Large intestine (tissue), 12 donors: ENCODE measurements at places on chromosomes 12 and 14.

GRCh38 chr12:84507956-84508850 is 404.4 kb downstream of the SLC6A15 start:
- no peak for DNase-seq

DNA sequence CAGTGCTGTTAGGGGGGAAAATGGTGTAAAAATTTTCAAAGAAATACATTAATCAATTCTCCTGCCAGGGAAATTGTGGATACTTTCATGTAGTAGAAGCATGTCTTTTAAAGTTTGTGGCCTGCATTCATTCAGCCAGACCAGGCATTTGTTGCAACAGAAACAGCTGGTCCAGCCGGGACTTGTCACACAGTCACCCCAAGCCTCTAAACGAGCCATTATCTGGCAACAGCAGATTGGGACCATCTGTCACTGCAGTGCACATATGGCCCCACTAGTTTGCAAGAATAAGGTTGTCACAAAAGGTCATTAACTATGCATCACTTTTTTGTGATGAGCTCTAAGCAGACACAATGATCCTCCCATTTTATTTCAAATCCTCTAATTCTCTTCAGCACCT is 193.9 kb downstream of the PHLDA1 start:
- DNase-seq: peak; percentile 35

DNA sequence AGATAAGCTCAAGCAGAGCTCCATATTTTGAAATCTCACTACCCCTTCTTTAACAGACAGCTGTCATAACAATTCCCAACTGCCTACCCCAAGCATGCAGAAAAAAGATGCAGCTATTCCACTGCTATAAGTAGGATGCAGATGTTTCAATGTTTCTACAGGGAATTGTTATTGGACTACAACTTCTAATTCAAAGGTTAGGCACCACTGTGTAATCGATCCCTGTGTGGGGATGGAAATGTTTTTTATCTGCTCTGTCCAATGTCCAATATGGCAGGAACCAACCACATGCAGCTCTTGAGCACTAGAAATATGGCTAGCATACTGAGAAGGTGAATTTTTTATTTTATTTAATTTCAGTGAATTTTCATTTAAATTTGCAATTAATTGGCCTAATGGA is 208.6 kb downstream of the SLC2A13 start:
- DNase-seq: no peak

DNA sequence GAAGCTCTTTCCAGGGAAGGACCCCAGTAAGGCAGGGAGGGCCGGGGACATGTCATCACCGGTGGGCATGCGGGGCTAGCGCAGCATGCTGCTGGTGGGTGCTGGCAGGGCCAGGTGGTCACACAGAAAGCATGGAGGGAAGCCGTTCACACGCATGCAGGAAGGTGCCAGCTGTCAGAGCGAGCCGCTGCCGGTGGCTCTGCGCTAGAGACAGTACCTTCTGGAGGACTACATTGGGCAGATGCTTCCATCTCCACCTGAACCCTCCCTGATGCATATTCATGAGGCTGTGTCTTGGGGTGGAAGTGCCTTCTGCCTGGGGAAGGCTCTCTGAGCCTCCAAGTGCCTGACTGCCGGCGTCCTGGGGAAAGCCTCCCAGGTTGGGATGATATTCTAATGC is 203.8 kb downstream of the CALM1 start:
- DNase-seq: no peak

DNA sequence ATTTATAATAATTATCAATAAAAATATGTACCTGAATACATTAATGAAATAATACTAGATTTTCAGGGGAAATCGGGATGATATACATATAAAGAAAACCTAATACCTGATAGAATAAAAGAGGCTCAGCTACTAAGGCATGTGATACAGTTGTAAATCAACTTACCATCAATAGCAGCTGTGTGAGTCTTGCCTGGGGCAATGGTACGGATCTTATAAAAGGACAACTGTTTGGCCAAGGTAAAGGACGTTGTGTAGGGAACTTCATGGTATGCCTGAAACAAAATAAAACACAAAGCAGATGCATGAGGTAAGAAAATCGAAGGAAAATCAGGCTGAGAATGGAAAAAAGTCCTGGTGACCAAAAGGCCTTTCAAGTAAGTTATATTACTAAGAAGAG is 25.4 kb downstream of the NEK9 start:
- DNase-seq: no peak

DNA sequence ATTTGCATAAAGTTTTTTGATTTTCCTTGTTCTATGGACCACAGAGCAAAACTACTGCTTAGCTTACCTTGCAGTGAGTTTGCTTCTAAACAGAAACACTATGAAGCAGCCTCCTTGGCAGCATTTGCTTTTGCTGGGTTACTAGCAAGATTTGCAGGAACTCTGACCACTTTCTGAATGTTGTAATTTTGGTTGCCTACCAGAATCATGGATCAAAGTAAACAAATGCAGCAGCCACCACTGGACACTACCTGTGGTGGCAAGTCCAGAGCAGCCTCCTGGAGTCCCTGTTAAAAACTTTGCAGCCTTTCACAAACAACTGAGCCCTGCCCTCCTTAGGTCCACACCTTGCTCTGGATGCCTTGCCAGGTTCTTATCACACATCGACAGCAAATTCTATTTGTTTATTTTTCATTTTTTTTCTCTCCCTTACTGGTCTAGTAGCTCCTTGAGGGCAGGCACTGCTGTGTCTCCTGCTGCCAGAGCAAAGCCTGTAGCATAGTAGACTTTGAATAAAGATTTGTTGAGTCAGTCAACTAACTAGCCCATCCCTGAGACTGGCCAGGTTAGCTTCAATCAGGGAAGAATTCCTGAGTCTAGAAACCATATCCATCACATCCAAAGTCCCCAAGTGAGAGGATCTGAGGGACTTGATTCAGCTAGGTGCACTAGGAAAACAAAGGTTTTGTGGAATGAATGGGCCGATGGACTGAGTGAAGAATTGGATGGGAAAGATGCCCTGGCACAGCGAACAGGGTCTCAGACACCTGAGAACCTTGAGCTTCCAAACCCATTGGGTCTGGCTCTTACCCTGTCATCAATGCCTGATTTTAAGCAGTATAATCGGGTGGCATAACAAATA is 5.7 kb downstream of the TTC6 start:
- DNase-seq: peak; percentile 29

DNA sequence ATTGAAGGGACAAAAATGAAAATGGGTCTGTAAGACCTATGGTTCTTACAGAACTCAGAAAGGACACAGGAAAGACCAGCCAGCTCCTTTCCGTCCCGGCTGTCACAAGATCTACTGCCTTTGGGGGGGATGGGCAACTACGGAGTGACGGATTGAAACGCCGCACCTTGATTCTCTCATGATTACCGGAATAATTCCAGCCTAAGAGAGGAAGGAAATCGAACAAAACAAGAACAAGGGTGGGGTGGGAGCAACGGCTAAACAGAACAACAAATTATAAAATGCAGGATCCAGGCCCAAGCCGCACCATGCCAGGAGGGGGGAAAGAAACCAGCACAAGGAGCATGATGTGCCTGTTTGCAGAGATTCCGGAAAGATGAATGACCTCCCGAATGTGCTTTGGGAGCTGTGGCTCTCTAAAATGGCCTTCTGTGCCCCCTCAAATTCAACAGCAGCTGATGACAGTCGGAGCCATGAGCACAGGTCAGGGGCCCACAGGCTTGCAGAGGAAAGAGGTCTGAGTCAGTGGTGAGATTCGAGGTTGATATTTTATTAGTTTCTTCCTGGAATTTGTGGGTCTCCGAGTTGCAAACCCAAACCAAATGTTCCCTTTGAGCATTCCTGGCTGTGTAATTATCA is 72.1 kb downstream of the SPRING1 start:
- no peak for DNase-seq

GRCh38 chr12:59084511-59085375 is 164.4 kb upstream of the LRIG3 start:
- no peak for DNase-seq

DNA sequence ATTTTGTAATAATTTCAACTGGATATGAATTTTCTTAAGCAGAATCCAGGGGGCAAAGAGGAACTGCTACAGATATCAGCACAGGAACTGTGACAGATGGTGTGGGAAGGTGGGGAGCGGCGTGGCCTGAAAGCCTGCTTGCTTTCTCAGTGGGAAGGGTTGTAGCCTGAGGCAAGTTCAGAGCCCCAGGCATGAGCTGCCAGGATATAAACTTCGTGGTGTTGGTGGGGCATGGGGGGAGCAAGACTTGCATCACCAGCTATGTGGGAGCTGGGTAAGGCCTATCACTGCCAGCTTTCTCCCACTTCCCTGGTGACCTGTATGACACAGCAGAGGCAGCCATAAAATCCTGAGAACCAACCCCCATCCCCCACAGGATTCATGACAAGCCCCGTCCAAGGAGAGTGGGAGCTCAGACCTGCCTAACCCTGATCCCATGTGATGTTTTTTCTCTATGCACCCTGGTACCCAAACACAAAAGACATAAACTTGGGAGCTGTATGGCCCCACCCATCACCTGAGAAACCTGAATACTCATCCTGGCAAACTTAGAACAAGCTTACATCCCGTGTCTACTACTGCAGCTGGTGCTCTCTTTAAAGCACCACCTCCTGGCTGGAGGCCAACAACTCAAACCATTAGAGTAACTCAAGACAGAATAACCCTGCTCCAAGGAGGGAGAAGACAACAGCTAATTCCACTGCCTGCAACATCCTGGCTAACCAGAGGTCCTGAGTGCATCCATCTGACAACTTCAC is 16.5 kb downstream of the CLEC1A start:
- DNase-seq: no peak

GRCh38 chr14:95355422-95355821 is 35.7 kb upstream of the CLMN start:
- DNase-seq: no peak

- no peak for DNase-seq
Observed at GRCh38 chr14:55115460-55115859, 13.6 kb upstream of the LGALS3 start.

- no peak for DNase-seq
Observed at GRCh38 chr12:19972325-19973288, 395.7 kb upstream of the PDE3A start.

GRCh38 chr12:13561923-13562322 is 365.4 kb downstream of the EMP1 start:
- no peak for DNase-seq

DNA sequence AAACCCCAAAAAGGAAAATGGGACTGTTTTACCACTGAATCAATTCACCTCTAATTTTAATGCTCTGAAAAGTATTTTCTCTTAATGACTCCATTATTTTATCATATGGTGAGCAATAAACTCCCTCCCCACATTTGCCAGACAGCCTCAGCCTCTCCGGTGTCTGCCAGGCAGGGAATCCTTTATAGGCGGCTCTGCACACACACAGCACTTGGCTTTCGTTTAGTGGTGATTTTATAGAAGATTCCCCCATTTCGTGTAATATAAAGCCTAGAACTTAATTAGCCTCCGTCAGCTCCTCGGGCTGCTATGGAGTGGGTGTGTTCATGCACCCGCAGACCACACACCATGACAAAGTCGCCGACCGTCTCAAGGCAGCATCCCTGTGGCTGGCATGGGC is 10.1 kb upstream of the C14orf180 start:
- DNase-seq: no peak

DNA sequence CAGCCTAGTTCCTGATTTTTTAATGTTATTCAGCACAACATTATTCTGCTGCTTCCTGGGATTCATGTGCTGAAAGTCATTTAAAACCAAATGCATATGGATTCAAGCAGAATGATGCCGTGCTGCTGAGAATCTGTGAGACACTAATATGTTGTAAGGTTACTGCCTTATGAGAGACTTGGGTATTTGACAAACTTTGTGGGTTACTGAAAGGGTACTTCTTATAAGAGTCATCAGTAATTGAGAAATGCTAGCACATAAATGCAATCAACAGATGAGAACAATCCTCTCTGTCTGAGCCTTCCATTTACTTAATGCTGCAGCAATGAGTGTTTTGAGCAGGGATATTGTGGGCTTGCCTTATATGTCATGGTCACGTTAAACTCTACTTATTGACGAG is 175.7 kb downstream of the NPAS3 start:
- no peak for DNase-seq

DNA sequence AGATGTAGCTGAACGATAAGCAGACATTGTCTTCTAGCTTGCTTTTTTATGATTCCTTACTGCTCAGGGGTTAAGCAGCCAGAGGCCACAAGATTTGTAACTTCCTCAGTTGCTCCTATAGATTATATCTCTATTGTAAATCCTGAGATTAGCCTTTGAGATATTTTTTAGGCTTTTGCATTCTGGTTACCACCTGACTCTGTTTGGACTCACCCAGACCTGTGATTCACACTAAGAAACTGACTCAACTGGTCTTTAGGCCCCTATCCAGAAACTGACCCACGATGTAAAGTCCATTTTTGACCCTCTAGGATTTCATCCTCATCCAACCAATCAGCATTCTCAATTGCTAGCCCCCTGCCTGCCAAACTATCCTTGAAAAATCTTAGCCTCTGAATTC is 194.4 kb downstream of the RASSF9 start:
- no peak for DNase-seq

- no peak for DNase-seq
Observed at GRCh38 chr12:116709768-116710167, 28.1 kb downstream of the SPRING1 start.

- no peak for DNase-seq
Observed at GRCh38 chr12:131357920-131358319, 353.0 kb upstream of the SFSWAP start.

DNA sequence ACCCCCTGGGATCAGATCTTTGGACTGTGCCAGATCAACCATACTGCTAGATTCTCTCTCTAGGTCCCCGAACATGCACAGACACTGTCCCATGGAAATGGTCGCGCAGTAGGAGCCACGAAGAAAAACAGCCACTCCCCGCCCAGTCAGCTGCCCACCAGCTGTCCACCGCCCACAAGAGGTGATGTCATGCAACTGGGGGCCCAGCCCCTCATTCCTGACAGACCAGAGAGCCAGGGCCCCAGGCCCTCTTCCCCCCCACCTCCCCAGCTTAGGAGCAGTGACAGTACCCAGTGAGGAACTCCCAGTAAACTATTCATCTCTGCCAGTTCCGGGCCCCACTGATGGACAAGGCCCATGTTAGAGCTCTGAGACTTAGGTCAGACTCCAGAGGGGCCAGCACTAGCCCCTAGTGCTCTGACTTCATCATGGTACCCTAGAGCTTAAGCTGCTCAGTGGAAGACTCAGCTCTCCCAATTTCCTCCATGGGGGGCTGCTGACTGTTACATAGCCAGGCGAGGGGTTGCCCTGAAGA is 3.7 kb upstream of the TAMALIN start:
- DNase-seq: no peak

- DNase-seq: no peak
Observed at GRCh38 chr14:101501341-101501740, 60.0 kb upstream of the DIO3 start.

- DNase-seq: no peak
Observed at GRCh38 chr14:74302152-74302628, 544 bp downstream of the ABCD4 start.

DNA sequence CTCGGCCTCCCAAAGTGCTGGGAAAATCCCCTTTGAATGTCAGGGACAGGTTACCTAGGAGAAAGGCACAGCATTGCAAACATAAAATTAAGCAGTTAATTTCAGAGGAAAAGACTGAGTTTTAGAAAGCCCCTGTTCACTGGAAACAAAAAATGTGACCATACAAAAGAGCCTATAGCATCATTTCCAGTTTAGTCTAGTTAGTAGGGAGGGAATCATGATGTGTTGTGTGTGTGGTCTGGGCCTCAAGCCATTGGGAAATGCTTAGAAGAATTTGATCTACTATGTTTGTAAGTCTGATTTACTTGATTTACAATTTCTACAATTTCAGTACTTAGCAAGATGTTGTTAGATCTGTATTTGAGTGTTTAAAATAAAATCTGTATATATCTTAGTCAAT is 47.1 kb upstream of the RERG start:
- DNase-seq: no peak

- DNase-seq: no peak
Observed at GRCh38 chr12:47828008-47828975, 8.6 kb upstream of the HDAC7 start.

GRCh38 chr12:12641650-12642049 is 30.0 kb downstream of the CREBL2 start:
- DNase-seq: no peak
